ENCODE measurements at places on chromosomes 13 and 19. TPM values are rescaled to one million over a fixed set of nuclear protein-coding genes. Genes with fewer than 3 reads are reported as not detected.

DNA sequence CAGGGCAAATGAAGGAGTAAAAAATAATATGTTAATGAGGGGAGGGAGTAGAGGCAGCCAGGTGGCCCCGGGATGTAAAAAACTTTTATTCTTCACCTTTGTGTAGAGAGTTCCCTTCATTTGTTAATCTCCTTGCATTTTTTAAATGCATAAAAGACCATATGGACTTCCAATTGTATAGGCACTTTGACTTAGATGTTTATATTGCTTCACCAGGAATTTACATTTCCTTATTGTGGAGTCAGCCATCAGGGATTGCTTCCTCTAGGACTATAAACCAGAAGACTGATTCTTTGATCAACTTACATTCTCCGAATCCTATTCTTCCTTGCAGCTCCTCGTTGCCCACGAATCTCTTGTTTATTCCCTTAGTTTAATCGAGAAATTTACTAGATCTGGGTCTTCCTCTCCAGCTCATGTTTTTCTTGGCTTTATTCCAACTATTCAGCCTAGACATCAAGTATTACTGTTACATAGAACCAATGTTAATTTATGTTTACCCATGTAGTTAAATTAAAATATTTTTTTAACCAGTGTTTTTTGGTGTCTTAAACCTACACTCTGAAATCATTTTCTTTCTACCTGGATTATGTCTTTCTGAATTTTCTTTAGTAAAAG, 1187.0 kb upstream of the SLC10A2 start:
- H3K4me3 ChIP-seq = no peak overlapping the region
- H3K27ac ChIP-seq = no peak overlapping the region
- H3K4me1 ChIP-seq = no peaks in the 10 kb centered on the region
- no peaks in the 10 kb centered on the region for H3K36me3 ChIP-seq

Gene C13orf42
- not detected for total RNA-seq

DNA sequence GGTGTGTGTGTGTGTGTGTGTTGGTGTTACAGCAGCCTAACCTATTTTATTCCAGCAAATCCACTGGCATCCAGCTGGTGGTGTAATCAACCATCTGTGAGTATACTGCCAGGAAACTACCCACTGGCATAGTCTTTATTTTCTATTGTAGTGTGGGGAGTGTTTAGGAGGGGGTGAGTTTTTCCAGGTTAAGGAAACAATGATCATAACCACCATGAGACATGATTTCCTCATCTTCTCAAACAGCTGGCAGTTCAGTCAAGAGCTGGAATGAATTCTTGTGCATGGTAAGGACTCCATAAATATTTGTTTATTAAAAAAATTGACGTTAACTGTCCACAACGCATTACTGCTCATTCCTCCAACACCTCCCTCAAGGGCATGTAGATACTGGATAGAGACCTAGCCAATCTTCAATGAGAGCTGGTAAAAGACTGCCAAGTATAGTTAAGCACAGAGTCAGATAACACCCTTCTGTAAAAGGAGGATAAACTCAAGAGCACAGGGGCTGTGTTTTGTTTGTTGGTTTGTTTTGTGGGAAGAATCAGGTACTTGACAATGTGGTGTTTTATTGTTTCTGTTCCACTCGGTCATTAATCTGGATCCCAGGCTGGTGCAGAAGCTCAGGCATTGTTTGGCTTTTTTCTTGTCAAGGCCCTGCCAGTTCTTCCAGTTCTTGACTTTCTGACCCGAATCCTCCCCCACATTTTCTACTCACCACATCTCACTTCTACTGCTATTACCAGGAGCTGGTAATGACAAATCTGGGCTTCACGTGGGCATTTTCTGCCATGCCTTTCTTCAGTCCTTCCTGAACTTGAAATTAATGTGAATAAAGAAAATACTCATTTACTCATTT, 31.6 kb upstream of the SLC46A3 start:
- peaks cover 6% of the 10 kb centered on the region for H3K4me1 ChIP-seq
- no peak for DNase-seq

DNA sequence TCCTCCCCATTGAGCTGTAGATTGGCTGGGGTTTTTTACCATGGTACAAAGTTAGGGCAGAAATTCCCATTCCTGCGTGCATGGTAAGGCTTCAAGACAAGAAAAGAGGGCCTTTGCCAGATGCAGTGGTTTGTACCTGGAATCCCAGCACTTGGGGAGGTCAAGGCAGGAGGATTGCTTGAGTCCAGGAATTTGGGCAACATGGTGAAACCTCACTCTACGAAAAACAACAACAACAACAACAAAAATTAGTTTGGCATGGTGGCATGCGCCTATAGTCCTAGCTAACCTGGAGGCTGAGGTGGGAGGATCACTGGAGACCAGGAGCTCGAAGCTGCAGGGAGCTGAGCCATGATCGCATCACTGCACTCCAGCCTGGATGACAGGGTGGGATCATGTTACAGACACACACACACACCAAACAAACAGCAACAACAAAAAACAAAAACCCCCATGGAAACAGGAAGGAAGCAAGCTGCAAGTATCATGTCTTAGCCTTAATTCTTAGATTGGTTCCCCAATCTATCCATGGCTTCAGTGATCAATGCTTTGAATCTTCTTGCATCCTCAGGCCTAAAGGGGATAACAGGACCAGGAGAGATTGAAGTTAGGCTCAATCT, 5.5 kb upstream of the WTIP start:
- H3K4me1 ChIP-seq = peaks cover 2% of the 10 kb centered on the region
- H3K27me3 ChIP-seq = peaks cover 2% of the 10 kb centered on the region
- H3K36me3 ChIP-seq = peaks cover 12% of the 10 kb centered on the region
- H3K27ac ChIP-seq = no peak overlapping the region
- DNase-seq = no peak

DNA sequence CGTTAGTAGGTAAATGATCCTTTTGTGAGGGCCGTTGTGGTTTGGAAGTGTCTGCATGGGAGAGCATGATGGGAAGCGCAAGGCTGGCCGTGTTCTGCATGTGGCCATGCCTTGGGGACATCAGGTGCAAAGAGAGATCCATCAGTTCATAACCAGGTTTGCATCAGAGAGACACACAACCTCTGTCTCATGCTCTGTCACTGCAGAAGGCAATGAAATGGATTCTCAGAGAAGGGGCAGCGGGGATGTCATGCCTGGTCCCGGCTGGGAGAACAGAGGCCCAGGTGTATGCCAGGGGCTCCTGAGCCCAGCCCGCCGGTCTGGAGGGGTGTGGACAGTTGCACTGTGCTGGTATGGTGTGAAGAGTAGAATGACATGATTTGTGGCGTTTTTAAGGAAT, 60.2 kb downstream of the GGACT start:
- H3K4me1 ChIP-seq = peaks cover 3% of the 10 kb centered on the region
- peaks cover 28% of the 10 kb centered on the region for H3K36me3 ChIP-seq
- no peak overlapping the region for H3K27ac ChIP-seq
- no peaks in the 10 kb centered on the region for H3K27me3 ChIP-seq
- DNase-seq = no peak

Gene KIR3DL2
- not detected for total RNA-seq

- no peaks in the 10 kb centered on the region for H3K36me3 ChIP-seq
- no peak overlapping the region for H3K27ac ChIP-seq
- no peaks in the 10 kb centered on the region for H3K27me3 ChIP-seq
- no peak for DNase-seq
- peaks cover 5% of the 10 kb centered on the region for H3K4me1 ChIP-seq
- H3K4me3 ChIP-seq = no peak overlapping the region
Observed at GRCh38 chr13:54980651-54981050, 1952.0 kb downstream of the OLFM4 start.

Gene ABHD13
- total RNA-seq = 20.9 TPM

Gene HRC
- 2.1 TPM for total RNA-seq

Gene FSD1
- 22.2 TPM for total RNA-seq

All from progenitor cell of endocrine pancreas (in vitro differentiated cells).